Activated CD4-positive, alpha-beta memory T cell treated with anti-CD3 and anti-CD28 coated beads for 36 hours (primary cell): ENCODE measurements at places on chromosomes 12 and 14. TPM values are rescaled to one million over a fixed set of nuclear protein-coding genes. Genes with fewer than 3 reads are reported as not detected.

DNA sequence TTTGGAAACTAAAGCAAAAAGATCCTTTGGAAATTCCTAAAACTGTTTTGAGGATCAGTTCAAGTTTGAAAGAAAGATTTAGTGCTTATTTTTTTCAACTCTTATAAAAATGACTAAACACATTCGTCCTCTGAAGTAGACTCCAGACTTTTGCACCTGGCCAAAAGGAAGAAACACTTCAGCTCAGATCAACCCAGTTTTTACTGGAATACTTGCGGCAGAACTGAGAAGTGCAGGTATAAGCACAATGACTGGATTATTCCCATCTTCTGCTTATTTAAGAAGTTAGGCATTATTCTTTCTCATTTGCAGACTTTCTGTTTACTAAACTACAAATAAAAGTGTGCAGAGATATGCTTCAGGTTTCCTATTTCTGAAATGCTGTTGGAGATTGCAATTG lies 41.9 kb downstream of the PDE6H start:
- no peak overlapping the region for H3K4me3 ChIP-seq
- H3K4me1 ChIP-seq: no peaks in the 10 kb centered on the region
- H3K27ac ChIP-seq: no peak overlapping the region
- H3K27me3 ChIP-seq: peaks cover 2% of the 10 kb centered on the region
- DNase-seq: no peak

DNA sequence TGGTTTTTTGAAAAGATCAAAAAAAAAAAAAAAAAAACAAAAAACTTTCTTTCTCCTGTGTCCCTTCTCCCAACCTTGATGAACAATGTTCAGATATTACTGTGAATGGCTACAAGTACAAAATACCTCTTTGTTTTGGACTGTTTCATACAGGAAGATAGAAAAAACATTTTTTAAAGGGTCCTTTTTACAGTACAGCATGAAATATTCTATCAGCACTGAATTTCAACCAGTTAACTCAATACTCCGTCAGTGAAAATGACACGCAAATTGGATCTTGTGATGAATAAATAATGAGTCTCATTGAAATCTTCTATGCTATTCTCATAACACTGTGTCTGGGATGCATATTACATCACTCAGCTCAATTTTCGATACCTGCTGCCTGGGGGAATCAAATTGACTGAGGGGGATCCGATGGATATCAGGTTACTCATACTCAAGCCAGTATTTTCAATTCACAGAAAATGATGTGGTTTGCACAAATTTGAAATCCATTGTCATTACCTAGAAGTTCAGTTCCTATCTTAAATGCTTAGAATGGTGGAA lies 179.6 kb downstream of the TMTC2 start:
- H3K4me1 ChIP-seq: peaks cover 9% of the 10 kb centered on the region
- peaks cover 8% of the 10 kb centered on the region for H3K36me3 ChIP-seq
- no peak overlapping the region for H3K4me3 ChIP-seq
- H3K27me3 ChIP-seq: no peaks in the 10 kb centered on the region
- no peak for DNase-seq

DNA sequence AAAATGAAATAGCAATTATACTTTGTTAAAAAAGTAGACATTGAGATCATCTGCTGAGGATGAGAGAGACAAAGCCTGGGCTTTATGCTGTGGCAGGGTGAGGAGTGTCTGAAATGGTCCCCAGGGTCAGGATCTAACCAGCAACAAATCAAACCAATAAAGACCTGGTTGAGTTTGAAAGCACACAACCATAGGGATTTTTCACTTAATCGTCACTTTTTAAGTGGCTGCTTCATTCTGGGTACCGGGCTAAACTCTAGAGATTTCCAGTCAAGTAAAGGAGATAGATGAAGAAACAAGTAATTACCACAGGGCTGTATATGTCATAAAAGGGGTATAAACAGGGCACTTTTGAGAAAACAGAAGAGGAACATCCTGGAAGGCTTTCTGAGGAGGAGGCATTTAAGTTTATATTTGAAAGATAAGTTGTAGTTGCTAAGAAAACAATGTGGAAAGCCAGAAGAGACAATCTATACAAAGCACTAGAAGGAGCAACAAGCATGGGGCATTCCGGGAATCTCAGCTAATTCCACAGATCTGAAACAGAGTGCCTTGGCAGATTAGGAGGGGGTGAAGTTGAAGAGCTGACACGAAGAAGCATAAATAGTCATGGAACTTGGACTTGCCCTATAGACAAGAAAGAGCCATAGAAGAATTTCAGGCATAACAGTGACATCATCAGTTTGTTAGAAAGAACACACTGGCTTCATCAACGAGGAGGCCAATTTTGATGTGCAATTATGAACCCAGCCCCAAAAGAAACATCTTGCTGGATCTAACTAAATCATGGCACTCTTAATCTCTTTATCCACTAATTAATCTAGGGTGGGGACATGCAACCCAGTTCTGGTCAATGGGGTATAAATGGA lies 46.9 kb upstream of the FRS2 start:
- H3K27me3 ChIP-seq: no peaks in the 10 kb centered on the region
- no peaks in the 10 kb centered on the region for H3K36me3 ChIP-seq

- H3K36me3 ChIP-seq: no peaks in the 10 kb centered on the region
- peaks cover 6% of the 10 kb centered on the region for H3K4me1 ChIP-seq
- H3K27ac ChIP-seq: no peak overlapping the region
- peaks cover 16% of the 10 kb centered on the region for H3K27me3 ChIP-seq
- no peak overlapping the region for H3K4me3 ChIP-seq
Measured at GRCh38 chr12:10158406-10158805, 13.5 kb downstream of the OLR1 start.

GRCh38 chr12:25135531-25136154 lies 59.3 kb downstream of the DNAI7 start:
- no peaks in the 10 kb centered on the region for H3K27me3 ChIP-seq
- H3K36me3 ChIP-seq: no peaks in the 10 kb centered on the region
- no peak overlapping the region for H3K27ac ChIP-seq
- no peak overlapping the region for H3K4me3 ChIP-seq
- peak; percentile 40 for DNase-seq

DNA sequence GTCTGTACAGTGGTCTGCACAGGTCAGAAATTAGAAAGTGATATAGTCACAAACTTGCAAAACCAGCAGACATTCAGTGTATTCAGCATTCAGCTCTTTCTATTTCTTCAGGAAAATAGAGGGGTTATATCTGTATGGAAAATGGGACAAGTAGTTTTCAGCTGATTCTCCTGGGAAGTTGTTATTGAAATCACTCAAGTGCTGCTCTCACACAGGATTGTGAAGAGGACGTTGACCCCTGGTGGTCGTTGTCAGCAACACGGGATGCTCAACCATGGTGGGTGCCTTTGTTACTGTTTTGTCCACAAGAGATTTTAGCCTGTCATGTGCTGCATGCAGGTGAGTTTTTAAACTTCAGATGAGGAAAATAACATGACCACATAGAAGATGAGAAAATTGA lies 981.8 kb downstream of the TMEM121 start:
- no peaks in the 10 kb centered on the region for H3K36me3 ChIP-seq
- DNase-seq: no peak
- H3K27me3 ChIP-seq: no peaks in the 10 kb centered on the region

DNA sequence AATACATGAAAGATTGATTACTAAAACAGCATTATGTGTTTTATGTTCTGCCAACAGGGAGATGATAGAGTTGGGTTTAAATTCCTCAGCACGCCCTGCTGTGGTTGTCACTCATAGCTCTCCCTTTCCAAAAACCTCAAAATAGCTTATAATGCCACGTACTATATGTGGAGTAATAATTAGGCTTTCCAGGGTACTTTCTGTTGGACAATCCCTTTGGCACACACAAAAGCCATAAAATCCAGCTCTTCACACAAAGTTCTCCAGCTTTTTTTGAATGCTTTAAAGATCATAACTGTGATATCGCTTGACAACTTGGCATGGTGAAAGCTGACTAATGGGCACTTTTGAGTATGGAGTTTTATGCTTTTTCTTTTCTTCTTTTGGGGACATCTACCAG lies 145.3 kb upstream of the DCN start:
- H3K4me3 ChIP-seq: no peak overlapping the region
- no peaks in the 10 kb centered on the region for H3K4me1 ChIP-seq
- H3K27ac ChIP-seq: no peak overlapping the region

- H3K27ac ChIP-seq: no peak overlapping the region
- no peak overlapping the region for H3K4me3 ChIP-seq
Measured at GRCh38 chr12:125121106-125121505, 55.9 kb downstream of the AACS start.

DNA sequence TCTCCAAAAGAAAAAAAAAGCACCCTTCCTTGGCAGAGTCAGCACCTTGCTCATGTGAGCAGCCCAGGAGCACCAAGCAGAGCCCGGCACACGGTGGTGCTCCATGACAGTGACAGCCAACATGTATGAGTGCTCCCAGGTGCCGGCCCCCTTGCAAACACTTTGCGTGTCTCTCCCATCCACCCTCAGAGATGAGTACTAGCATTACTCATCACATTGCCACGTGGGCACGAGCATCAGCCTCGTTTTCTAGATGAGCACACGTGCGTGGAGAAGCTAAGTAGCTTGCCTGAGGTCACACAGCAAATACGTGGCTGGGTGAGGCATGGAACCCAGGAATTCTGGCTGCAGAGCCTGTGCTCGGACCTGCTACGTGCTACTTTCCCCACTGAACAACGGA lies 177.9 kb upstream of the PRMT8 start:
- H3K27me3 ChIP-seq: peaks cover 12% of the 10 kb centered on the region
- DNase-seq: no peak
- H3K27ac ChIP-seq: no peak overlapping the region
- H3K4me3 ChIP-seq: no peak overlapping the region
- no peaks in the 10 kb centered on the region for H3K36me3 ChIP-seq

GRCh38 chr14:103474893-103475292 lies 47.7 kb downstream of the CKB start:
- no peaks in the 10 kb centered on the region for H3K4me1 ChIP-seq
- no peak for DNase-seq
- H3K4me3 ChIP-seq: no peak overlapping the region
- no peak overlapping the region for H3K27ac ChIP-seq
- H3K36me3 ChIP-seq: peaks cover 35% of the 10 kb centered on the region
- H3K27me3 ChIP-seq: no peaks in the 10 kb centered on the region

GRCh38 chr12:28057856-28058615 lies 85.5 kb upstream of the PTHLH start:
- no peaks in the 10 kb centered on the region for H3K36me3 ChIP-seq
- no peak overlapping the region for H3K27ac ChIP-seq
- H3K4me3 ChIP-seq: no peak overlapping the region
- no peak for DNase-seq

DNA sequence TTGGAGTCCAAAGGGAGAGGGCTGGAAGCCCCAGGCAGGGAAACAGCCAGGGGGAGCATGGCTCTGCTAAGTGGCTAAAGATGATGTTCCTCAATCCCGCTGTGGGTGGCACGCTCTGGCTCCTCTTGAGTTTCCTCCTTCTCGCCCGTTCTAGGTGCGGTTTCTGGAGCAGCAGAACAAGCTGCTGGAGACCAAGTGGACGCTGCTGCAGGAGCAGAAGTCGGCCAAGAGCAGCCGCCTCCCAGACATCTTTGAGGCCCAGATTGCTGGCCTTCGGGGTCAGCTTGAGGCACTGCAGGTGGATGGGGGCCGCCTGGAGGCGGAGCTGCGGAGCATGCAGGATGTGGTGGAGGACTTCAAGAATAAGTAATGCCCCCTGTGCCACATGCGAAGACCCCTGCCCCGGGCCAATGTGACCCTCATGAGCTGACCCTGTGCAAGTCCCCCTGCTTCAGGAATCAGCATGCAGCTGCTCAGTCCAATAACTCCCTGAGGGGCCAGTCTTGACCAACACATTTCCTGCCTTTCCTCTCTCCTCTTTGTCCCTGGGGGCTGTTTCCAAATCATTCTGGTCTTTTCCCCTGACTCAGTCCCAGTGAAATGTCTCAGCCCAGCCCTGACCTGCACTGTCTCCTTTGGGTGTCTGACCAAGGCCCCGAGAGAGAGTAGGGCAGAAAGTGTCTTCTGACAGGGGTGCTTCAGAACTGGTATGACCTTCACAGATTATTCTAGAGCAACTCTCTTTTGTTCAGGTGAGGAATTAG lies 2.1 kb downstream of the KRT7 start:
- H3K4me3 ChIP-seq: no peak overlapping the region
- H3K27ac ChIP-seq: no peak overlapping the region
- no peaks in the 10 kb centered on the region for H3K4me1 ChIP-seq
- H3K27me3 ChIP-seq: peaks cover 37% of the 10 kb centered on the region

- no peak for DNase-seq
- no peaks in the 10 kb centered on the region for H3K27me3 ChIP-seq
- no peak overlapping the region for H3K27ac ChIP-seq
Measured at GRCh38 chr14:54840798-54841197, 61.8 kb downstream of the GCH1 start.

GRCh38 chr12:103241184-103241583 lies 254.6 kb downstream of the C12orf42 start:
- H3K4me1 ChIP-seq: no peaks in the 10 kb centered on the region
- no peak overlapping the region for H3K4me3 ChIP-seq
- no peak overlapping the region for H3K27ac ChIP-seq

GRCh38 chr12:54021432-54022013 lies 6.7 kb upstream of the HOXC6 start:
- peaks cover 7% of the 10 kb centered on the region for H3K4me1 ChIP-seq
- DNase-seq: no peak
- peaks cover 67% of the 10 kb centered on the region for H3K27me3 ChIP-seq
- H3K4me3 ChIP-seq: no peak overlapping the region

DNA sequence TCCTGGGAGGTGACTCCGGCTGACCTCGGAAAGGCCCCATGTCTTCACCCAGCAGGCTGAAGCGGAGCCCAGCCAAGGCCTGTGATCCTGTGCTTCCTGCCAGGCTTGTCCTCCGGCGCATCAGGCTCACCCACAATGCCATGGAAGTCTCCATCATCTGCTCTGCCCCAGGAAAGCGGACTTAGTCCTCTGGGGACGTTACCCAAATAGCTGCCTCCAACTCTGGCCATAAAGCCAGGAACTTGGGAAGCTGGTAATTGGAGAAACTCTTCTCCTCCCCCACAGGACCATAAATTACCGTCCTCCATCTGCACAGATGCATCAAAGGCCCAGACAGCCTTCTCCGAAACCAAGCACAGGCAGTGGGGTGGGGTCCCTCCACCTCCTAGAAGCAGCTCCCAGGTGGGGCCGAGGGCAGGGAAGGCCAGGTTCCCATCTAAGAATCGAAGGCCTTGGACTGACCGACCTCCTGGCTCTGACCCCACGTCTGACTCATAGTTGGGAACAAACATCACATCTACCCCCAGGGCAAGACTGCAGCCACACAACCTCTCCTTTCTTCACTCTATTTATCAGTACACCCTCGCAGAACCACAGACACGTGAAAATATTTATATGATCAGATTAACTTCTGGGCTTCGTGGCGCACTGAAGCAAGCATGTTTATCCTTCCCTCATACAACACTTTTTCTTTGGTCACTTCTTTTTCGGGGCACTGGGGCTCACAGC lies 56.4 kb downstream of the PITPNM2 start:
- peaks cover 2% of the 10 kb centered on the region for H3K4me1 ChIP-seq
- no peak for DNase-seq
- no peaks in the 10 kb centered on the region for H3K36me3 ChIP-seq
- no peak overlapping the region for H3K4me3 ChIP-seq

The LIN7A gene
- not detected for total RNA-seq

The KCNMB4 gene
- total RNA-seq: 1.5 TPM

The TAS2R50 gene
- total RNA-seq: not detected
